Activated CD4-positive, alpha-beta memory T cell treated with anti-CD3 and anti-CD28 coated beads, Interleukin-2, amount 10 ng/mL, durations not matched to agents 7 days and 5 days (primary cell): ENCODE measurements at places on chromosomes 5 and 9.

- no peak overlapping the region for H3K4me3 ChIP-seq
- no peak overlapping the region for H3K27ac ChIP-seq
- H3K4me1 ChIP-seq: no peaks in the 10 kb centered on the region
- H3K27me3 ChIP-seq: no peaks in the 10 kb centered on the region
- DNase-seq: no peak
- H3K36me3 ChIP-seq: peaks cover 8% of the 10 kb centered on the region
Measured at GRCh38 chr5:78922879-78923621, 62.1 kb downstream of the ARSB start.

GRCh38 chr5:180803181-180804128 is 849 bp upstream of the MGAT1 start:
- peaks cover 83% of the 10 kb centered on the region for H3K36me3 ChIP-seq
- DNase-seq: peak; percentile 95
- H3K4me3 ChIP-seq: peak overlapping the region; percentile 92
- peak overlapping the region; percentile 97 for H3K27ac ChIP-seq

GRCh38 chr5:96683392-96683791 is 21.2 kb downstream of the CAST start:
- H3K27ac ChIP-seq: no peak overlapping the region
- peaks cover 29% of the 10 kb centered on the region for H3K36me3 ChIP-seq
- no peak for DNase-seq
- no peaks in the 10 kb centered on the region for H3K27me3 ChIP-seq

DNA sequence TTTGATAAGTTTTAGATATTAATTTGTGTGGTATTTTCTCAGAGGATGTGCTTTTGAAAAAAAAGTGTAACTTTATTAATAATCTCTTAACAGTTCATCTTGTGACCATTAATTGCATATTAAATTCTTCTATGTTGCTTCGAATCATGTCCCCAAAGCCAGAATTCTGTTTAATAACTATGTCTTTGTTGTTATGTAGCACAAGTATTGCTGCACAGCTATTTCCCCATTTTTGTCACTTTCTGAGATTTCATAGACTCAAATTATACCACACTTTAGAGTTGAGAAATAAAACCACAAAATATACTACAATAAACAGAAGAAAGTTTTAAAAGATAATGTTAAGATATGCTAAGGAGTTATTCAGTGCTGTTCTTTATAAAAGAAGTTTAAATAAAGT is 2.8 kb downstream of the MEF2C start:
- peaks cover 19% of the 10 kb centered on the region for H3K4me1 ChIP-seq
- no peak for DNase-seq
- H3K27ac ChIP-seq: no peak overlapping the region

DNA sequence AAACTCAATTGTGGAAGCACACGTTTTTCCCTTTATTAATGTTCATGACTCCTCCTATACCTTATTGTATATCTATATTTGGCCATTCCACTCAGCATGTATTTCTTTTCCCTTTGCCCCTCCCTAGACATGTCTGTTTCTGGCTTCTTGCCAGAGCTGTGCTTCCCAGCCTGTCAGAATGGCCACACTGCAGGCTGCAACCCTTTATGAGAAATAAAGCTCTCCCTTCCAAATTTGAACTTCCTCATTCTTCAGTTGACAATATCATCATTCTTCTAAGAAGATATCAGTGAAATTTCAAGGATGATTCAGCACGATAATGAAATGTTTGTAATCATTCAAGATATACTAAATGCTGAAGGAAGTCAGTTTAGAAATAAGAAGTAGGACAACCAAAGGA is 107.6 kb upstream of the PRSS3 start:
- H3K27ac ChIP-seq: no peak overlapping the region
- no peak overlapping the region for H3K4me3 ChIP-seq
- no peaks in the 10 kb centered on the region for H3K36me3 ChIP-seq

DNA sequence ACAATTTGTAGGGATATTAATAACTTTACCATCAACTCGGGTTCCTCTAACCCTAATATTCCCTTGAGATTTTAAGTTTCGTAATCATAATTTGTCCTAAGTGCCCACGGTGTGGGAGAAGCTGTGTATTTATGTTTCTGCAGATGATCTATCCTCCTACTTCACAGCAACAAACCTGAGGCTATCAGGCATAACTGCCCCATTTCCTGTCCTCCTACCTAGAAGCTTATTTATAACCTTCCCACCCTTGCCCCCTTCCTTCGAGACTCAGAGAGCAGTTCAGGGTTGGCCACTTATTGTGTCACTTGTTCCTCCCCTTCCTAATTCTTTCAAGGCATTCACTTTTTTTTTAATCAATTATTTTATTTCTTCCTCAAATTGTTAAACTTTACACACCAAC is 29.6 kb upstream of the LCP2 start:
- H3K27me3 ChIP-seq: peaks cover 2% of the 10 kb centered on the region
- H3K4me1 ChIP-seq: no peaks in the 10 kb centered on the region
- H3K27ac ChIP-seq: no peak overlapping the region

- no peaks in the 10 kb centered on the region for H3K4me1 ChIP-seq
- no peak overlapping the region for H3K27ac ChIP-seq
- H3K36me3 ChIP-seq: no peaks in the 10 kb centered on the region
- no peaks in the 10 kb centered on the region for H3K27me3 ChIP-seq
- no peak overlapping the region for H3K4me3 ChIP-seq
Measured at GRCh38 chr9:113912816-113913215, 36.7 kb downstream of the ZNF618 start.

- H3K27ac ChIP-seq: no peak overlapping the region
- H3K27me3 ChIP-seq: peaks cover 53% of the 10 kb centered on the region
- H3K4me1 ChIP-seq: peaks cover 23% of the 10 kb centered on the region
- DNase-seq: no peak
- H3K4me3 ChIP-seq: no peak overlapping the region
- H3K36me3 ChIP-seq: no peaks in the 10 kb centered on the region
Measured at GRCh38 chr5:32707418-32707997, 3.6 kb upstream of the NPR3 start.

- H3K27ac ChIP-seq: peak overlapping the region; percentile 91
- H3K36me3 ChIP-seq: no peaks in the 10 kb centered on the region
- peaks cover 38% of the 10 kb centered on the region for H3K4me1 ChIP-seq
- peak; percentile 86 for DNase-seq
Measured at GRCh38 chr5:65035211-65036206, 266.8 kb downstream of the CWC27 start.

GRCh38 chr5:370959-371810 is 49.7 kb downstream of the AHRR start:
- H3K4me3 ChIP-seq: peak overlapping the region; percentile 1
- peak; percentile 17 for DNase-seq
- no peaks in the 10 kb centered on the region for H3K27me3 ChIP-seq

DNA sequence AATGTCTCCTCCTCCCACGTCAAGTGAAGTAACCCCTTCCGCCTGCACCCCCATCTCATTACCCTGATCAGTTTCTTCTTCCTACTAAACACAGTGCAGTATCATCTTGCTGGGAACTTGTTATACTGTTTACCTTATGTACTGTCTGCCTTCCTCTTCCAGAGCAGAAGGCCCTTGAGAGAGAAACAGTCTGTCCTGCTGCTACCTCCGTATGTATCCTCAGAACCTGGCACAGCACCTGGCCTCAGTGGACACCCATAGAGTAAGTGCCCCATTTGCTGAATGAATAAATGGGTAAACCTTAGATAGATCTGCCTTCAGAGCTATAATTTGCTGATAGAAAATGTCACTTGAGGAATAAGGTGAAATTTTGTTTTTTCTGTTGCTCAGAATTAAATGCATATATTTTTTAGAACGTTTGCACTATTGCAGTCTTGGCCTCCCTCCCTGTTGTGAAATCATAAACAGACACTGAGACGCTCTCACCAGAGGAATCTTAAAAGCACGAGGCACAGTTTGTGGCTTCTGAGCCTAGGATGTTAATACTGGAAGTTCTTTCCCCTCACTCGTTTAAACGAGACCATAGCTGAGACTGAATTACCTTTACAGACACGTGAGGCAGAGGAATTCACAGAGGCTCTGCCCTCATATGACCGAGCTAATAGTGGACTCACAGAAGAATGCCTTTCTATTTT is 223.1 kb upstream of the DAP start:
- H3K27me3 ChIP-seq: no peaks in the 10 kb centered on the region
- peaks cover 7% of the 10 kb centered on the region for H3K4me1 ChIP-seq
- H3K4me3 ChIP-seq: no peak overlapping the region
- no peaks in the 10 kb centered on the region for H3K36me3 ChIP-seq
- DNase-seq: no peak
- H3K27ac ChIP-seq: no peak overlapping the region

DNA sequence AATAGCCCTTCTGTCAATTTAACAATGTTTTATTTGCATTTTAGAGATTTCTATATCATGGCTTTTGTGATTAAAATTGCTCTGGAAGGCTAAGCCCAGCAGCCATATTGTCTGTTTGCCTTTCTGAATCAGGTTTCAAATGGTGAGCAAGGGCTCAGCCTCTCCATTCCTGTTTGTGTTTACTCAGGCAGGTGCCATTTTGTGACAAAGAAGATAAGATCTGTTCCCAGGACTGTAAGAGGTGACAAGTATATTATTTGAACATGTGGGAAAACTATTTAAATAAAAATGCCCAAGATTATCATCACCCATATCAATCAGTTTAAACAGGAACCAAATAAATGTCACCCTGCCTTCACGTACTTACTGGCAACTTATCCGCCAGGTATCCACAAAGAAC is 641.3 kb upstream of the KLF4 start:
- no peaks in the 10 kb centered on the region for H3K27me3 ChIP-seq
- no peak for DNase-seq
- H3K27ac ChIP-seq: no peak overlapping the region
- H3K36me3 ChIP-seq: no peaks in the 10 kb centered on the region
- no peak overlapping the region for H3K4me3 ChIP-seq

- H3K4me3 ChIP-seq: no peak overlapping the region
- no peaks in the 10 kb centered on the region for H3K27me3 ChIP-seq
- no peaks in the 10 kb centered on the region for H3K36me3 ChIP-seq
- no peak for DNase-seq
- no peak overlapping the region for H3K27ac ChIP-seq
Measured at GRCh38 chr5:120734033-120734432, 269.9 kb downstream of the PRR16 start.

DNA sequence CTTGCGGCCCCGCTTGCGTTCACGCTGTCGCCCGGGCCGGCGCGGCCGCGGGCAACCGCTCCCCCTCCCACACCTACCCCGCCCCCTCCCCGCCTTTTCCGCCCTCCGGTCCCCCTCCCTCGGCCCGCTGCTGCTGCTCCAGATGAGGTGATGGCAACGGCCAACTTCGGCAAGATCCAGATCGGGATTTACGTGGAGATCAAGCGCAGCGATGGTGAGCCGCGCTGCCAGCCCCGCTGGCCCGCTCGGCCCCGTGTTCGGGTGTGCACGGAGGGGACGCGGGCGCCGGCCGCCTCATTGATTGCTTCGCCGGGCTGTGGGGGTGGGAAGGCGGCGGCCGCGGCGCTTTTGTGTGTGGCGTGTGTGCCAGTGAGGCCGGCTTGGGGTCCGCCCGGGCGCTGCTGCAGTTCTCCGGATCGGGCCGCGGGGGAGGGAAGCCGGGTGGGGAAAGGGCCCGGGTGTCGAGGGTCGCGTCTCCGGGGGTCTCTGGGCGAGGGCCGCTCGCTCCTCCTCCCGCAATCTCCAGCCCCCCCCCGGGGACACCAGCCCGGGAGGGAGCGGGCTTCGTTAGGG is 403 bp downstream of the KIF2A start:
- peak overlapping the region; percentile 98 for H3K4me3 ChIP-seq
- H3K4me1 ChIP-seq: peaks cover 63% of the 10 kb centered on the region
- peak overlapping the region; percentile 96 for H3K27ac ChIP-seq
- H3K36me3 ChIP-seq: peaks cover 40% of the 10 kb centered on the region
- no peaks in the 10 kb centered on the region for H3K27me3 ChIP-seq

DNA sequence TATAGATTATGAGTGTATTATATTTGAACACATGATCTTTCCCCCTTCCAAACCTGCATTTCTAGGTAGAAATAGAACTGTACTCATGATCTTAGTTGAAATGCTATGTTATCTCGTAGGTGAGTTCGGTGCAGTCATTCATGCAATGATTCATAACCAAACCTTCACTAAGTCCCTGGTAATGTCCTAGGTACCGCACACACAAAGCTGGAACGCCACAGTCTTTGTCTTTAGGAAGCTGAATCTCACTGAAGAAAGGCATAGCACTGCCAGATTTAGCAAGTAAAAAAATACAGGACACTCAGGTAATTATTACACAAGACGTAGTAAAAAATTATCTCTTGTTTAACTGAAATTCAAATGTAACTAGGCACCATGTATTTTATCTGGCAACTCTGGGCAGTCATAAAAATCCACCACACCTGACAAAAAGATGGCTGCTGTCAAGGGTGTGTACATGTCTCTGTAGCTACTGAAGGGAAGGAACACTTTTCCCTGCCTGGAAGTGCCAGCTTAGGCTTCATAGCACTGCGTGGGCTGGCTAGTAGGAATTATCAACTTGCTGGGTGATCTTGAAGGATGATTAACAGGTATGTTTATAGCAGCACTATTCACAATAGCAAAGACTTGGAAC is 28.0 kb upstream of the TXN start:
- H3K27ac ChIP-seq: no peak overlapping the region
- no peaks in the 10 kb centered on the region for H3K4me1 ChIP-seq
- H3K27me3 ChIP-seq: no peaks in the 10 kb centered on the region
- H3K36me3 ChIP-seq: no peaks in the 10 kb centered on the region
- H3K4me3 ChIP-seq: no peak overlapping the region
- no peak for DNase-seq

GRCh38 chr9:2727374-2727773 is 10.1 kb downstream of the KCNV2 start:
- H3K27me3 ChIP-seq: no peaks in the 10 kb centered on the region
- peaks cover 3% of the 10 kb centered on the region for H3K4me1 ChIP-seq
- no peak overlapping the region for H3K27ac ChIP-seq
- H3K4me3 ChIP-seq: no peak overlapping the region
- H3K36me3 ChIP-seq: no peaks in the 10 kb centered on the region

DNA sequence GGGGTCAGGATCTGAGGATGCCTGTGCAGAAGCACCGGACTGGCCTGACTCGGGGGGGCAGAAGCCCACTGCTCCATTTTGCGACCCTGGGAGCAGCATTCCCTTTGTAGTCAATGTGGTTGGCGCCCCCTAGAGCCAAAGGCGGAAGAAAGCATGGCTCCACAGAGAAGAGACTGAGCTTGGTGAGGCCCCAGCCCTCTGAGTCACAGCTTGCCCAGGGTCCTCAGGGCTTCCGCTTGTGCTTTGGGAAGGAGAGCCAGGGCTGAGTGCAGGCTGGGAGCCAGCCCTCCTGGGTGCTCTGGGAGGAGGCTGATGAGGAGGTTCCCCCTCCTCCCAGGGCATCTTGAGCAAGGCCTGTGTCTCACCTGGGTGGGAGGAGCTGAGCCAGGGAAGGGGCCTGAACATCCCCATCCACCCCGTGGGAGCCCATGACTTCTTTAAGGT is 5.5 kb upstream of the AQP3 start:
- H3K27ac ChIP-seq: peak overlapping the region; percentile 82
- H3K4me1 ChIP-seq: peaks cover 63% of the 10 kb centered on the region
- peak overlapping the region; percentile 2 for H3K4me3 ChIP-seq
- H3K27me3 ChIP-seq: no peaks in the 10 kb centered on the region
- peak; percentile 64 for DNase-seq

DNA sequence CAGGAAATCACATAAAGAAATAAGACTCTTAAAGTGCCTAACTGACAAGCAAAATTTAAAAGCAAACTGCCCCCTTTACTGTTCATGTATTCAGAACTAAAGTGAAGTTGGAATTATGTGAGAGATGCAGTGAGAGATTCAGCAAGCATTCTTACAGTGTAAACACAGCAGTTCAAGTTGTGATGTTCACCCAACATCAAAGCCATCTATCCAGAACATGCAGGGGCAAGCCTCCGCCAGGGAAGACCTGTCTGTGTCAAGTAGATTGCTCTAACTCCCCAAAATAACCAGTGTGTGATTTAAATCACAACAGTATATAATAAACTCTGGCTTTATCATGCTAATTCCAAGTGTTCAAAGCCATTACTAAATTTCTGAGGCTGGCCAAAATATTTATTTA is 233.3 kb downstream of the BNC2 start:
- no peak overlapping the region for H3K27ac ChIP-seq
- no peaks in the 10 kb centered on the region for H3K27me3 ChIP-seq
- no peaks in the 10 kb centered on the region for H3K36me3 ChIP-seq
- no peak for DNase-seq
- no peak overlapping the region for H3K4me3 ChIP-seq
